Right renal cortex interstitium (tissue), 3 donors: ENCODE measurements at places on chromosomes 6 and 20. TPM values are rescaled to one million over a fixed set of nuclear protein-coding genes. Genes with fewer than 3 reads are reported as not detected.

GRCh38 chr6:147624946-147625515 is 116.5 kb downstream of the SAMD5 start:
- DNase-seq: no peak

GRCh38 chr6:54087721-54088120 is 23.5 kb upstream of the MLIP start:
- no peak for DNase-seq

FGD2 gene
- 1.3 TPM for polyA plus RNA-seq

BFSP1 gene
- polyA plus RNA-seq: 3.9 TPM

GRCh38 chr6:4608361-4609115 is 167.7 kb upstream of the CDYL start:
- DNase-seq: no peak

GRCh38 chr20:7742479-7742878 is 197.8 kb downstream of the HAO1 start:
- no peak for DNase-seq

DNA sequence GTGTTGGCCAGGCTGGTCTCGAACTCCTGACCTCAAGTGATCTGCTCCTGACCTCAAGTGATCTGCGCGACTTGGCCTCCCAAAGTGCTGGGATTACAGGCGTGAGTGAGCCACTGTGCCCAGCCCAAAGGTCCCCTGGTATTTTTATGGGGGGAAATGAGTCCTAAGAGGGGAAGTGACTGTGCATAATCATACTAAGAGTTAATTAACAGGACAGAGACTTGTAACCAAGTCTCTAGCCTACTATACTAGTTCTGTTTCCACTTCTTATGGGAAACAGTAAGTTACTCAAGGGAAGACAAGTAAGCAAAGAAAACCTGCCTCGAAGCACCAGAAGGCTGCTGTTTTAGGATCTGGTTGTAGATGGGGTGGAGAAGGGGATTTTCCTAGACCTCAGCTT is 27.9 kb downstream of the TCF15 start:
- DNase-seq: no peak

- no peak for DNase-seq
Measured at GRCh38 chr20:32433311-32434021, 75.3 kb downstream of the ASXL1 start.

NMBR gene
- 0.40 TPM for polyA plus RNA-seq

GRCh38 chr20:16451001-16451400 is 122.2 kb downstream of the KIF16B start:
- no peak for DNase-seq

CAGE1 gene
- polyA plus RNA-seq: not detected

DNA sequence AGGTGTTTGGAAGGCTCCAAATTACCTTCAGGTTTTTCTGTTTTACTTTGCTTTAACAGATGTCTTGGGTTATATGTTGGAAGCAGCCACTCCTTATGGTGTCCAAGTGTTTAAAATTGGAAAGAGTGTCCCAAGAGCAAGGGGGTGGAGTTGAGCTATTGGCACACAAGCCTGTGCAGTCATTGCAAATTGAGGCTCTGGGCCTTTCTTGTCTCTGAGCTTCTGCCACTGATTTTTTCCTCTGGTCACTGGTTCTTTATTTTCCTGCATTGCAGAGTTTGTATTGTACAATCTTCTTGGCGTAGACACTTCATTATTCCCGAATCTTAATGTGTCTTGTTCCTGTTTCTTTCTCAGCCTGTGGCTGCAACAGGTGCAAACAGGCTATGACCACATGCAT is 598.8 kb downstream of the RNF144B start:
- no peak for DNase-seq

TFAP2D gene
- not detected for polyA plus RNA-seq

DNA sequence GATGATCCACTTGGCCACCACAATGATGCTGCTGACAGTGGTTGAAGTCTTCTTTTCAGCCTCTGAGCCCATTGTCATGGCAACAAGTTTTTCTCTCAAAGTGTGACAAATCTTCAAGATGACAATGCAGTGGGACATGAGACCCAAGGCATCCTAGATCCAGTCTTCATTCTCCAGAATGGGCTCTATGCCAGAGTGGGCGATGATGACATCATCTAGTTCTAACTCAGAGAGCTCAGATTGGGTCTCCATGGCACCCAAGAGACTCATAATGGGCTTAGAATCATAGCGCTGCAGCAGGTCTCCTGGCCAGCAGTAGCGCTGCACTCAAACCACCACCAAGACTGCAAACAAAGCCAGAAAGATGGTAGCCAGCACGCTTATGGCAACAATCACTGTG is 973.6 kb downstream of the EYS start:
- DNase-seq: no peak

DNA sequence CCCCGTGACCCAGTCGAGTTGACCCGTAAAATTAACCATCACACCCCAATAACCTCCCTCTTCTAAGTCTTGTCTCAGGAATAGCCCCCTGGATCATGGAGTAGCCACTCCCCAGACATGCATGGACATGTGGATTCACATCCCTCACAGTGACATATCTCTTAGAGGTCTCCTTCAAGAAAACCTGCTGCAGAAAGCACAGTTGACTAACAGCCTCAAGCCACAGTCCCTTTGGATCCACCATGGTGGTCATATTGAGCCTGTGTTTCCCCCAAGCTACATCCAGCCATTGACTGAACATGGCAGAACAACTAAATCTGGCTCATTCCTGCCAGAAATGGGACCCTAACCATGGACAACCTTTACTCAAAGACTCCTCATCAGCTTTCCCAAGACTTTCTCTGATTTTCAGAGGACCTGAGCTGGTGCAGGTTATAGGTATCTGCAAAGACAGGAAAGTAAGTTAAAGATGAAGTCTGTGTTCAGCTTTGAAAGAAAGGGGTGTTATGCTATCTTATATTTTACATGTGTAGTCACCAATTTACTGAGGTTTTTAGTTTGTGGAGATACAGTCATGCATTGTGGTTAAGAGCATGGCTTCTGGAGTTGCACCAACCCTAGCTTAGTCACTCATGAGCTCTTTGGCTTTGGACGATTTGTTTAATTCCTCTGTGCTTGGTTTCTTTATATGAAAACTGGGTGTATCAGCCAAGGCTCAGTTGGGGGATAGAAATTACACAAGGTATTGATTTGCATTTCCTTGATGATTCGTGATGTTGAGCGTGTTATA is 219.1 kb downstream of the MYLK4 start:
- no peak for DNase-seq

DNA sequence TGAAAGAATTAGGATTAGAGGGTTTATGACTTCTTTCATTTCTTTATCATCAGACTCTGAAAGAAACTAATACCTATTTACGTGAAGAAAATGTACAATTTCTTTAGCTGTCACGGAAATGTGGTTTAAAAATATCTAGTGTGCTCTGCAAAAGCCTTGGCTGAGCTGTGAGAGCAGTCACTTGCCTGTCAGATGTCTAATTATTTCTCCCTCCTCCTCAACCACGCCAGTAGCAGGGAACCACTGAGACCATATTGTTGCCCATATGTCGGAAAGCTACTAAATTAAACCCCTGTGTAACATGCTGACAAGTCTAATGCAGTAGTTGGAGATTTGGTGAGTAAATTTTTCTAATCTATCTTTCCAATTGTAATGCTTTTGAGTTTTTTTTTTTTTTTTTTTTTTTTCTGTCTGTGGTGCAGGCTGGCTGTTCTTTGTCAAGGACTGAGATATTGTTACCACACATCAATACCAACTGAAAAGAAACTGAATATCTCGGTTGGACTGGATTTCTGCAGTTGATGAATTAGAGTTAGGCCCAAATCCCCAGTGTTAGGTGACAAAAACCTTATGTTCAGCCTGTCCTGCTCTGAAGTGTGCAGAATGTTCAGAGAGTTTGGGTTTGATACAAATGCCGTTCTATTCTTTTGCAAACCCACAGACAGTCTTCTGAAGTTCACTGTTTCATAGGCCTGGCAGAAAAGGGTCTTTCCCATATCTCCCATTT is 302.9 kb upstream of the SYNCRIP start:
- no peak for DNase-seq

DNA sequence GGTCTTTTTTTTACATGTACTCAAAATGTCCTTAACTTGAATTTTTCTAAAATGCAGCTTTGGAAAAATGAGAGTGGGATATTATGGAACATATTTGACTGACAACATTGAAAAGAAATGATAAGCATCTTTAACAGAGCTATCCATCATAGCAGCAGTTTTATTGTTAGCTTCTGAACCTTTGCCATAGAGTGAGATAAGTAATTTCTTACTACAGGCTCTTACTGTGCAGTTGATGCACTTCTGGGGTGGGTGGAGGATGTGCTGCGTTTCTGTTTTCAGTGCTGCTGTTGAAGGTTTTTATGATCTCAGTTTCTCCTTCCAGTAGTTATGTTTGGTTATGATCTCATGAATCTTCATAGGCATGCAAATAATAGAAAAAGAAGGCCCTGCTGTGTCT is 267.0 kb downstream of the TMEM242 start:
- DNase-seq: no peak

- no peak for DNase-seq
Measured at GRCh38 chr20:23658989-23659609, 21.3 kb upstream of the CST3 start.

DNA sequence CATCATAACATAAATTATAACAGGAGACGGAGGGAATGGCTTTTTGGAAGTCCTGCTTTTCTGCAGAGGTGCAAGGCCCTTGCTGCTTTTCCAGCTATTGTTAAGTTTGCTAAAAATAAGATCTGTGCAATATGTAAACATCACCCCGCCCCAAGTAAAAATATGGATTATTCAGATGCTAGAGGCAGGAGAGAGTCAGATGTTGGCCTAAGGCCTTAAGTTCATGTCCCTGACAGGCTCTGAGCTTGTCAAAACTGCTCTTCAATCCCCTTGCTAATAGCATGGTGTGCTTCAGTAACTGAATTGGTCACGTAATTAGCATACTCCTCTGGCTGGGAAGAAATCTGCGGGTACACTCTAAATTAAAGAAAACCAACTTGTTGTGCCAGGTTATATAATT is 147.5 kb downstream of the BMP2 start:
- no peak for DNase-seq
